ENCODE measurements at places on chromosomes 11 and 22.
A peak's percentile ranks its signal among the peaks of the same experiment; 100 is the strongest.

DNA sequence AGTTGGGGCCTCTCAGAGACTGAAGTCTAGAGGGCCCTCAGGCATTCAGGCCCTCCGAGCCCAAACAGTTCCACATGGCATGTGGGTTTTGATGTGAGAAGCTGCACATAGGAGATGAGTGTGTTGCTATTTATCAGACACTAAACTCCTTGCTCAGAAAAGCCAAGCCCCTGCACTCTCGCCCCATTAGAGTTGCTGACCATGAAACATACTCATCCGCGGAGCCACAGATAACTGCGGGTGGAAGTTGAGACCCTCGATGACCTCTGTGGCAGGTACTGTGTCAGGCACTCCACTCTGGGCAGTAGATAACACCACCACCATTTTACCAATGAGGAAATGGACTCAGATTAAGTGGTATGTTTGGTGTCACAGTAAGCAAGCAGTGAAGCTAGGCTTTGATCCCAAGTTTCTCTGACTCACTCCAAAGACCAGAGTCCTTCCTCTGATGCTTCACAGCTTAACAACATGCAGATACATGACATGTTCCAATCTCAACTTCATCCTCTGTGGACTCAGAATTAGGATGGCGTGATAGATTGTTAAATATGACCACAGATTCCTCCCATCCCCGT is 202.1 kb downstream of the ADAMTS15 start:
- DNase-seq: no peak

- DNase-seq: no peak
Measured at GRCh38 chr11:57368106-57368844, 12.7 kb downstream of the PRG3 start.

GRCh38 chr22:29461263-29461662 is 18.8 kb upstream of the NEFH start:
- no peak for DNase-seq

GRCh38 chr11:130671801-130672700 is 223.6 kb downstream of the ADAMTS15 start:
- DNase-seq: no peak

DNA sequence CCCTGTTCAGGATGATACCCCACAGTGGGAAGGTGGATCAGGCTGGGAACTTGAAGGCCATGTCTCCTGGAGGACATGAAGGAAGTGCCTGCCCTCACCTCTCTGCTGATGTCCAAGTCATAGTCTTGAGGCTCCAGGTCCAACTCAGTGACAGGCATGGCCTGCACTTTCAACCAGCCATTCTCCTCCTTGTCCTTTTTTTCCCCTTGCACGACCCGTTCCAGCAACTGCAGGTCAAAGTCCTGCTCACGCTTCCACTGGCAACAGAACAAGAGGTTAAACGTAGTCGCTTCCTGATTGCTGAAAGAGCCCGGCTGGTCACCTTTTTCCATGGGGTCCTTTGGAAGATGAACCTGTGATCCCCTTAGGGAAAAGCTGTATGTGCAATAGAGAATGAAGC is 47.7 kb downstream of the C11orf58 start:
- DNase-seq: no peak

GRCh38 chr22:38474003-38474607 is 6.2 kb downstream of the KDELR3 start:
- DNase-seq: no peak

GRCh38 chr11:85967457-85967856 is 101.4 kb downstream of the PICALM start:
- no peak for DNase-seq

- DNase-seq: no peak
Measured at GRCh38 chr22:48628891-48629543, 1198.7 kb downstream of the BRD1 start.

DNA sequence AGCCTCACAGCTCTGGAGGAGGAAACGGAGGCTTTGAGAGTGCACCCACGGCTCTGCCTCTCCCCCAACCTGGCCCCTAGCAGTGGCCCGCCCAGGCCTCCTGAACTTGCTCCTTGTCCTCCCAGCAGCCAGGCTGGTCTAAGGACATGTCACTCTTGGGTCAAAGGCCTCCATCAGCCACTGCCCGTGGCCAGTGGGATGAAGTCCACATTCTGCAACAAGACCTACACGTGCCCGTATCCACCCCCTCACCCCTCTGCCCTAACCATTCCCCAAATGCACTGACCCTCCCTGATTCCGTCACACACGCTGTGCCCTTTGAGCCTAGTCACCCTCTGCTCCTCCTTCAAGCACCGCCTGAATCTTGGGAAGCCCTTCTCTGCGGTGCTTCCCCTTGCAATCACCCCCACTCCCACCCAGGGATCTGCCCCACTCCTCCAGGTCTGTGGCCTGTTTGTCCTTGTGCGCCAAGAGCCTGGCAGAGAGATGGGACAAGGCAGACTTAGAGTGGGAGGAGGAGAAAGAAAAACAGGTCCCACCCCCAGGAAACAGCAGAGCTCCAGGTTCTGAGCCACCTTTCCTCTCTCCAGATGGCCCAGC is 37.5 kb upstream of the TEF start:
- no peak for DNase-seq

- DNase-seq: no peak
Measured at GRCh38 chr22:48004038-48004437, 1241.6 kb downstream of the TBC1D22A start.

DNA sequence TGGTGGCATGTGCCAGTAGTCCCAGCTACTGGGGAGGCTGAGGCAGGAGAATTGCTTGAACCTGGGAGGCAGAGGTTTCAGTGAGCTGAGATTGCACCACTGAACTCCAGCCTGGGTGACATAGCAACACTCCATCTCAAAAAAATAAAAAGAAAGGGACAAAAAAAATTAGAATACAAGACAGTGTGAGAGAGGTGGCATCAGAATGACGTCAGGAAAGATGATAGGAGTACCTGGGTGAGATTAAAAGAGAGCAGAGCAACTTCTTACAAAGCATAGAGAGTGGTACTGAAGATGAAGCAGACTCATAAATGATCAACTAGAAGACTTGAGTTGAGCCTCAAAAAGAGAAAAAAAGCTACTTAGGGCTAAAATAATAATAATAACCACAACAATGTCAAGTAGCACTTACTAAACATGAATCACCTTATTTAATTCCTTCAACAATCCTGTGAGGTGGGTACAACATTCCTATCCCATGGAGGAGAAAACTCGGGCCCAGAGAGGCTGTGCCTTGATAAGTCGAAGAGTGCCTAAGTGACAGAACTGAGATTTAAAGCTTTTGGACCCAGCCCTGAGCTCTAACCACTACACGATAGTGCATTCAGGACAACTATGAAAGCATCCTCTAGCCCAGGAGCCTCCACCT is 5.2 kb upstream of the SLN start:
- no peak for DNase-seq

DNA sequence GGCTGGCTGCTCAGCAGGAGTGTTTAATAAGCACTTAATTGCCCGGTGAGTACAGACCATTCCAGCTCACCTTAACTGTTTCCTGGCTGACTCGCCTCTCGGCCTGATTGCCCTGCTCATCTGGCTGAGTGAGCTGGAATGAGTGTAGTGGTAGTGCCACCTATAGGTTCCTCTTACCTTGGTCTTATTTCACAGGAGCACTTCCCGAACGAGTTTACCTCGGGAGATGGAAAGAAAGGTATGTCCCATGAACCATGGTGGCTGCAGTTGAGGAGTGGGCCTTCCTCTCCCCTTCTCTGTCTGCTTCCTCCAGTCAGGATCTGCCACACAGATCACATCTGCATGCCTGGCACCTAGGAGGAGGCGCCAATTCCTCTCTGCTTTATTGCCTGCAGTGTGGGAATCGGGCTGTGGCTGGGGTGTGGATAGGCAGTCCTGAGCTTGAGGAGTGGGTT is 26.7 kb downstream of the UPB1 start:
- DNase-seq: peak; percentile 10

DNA sequence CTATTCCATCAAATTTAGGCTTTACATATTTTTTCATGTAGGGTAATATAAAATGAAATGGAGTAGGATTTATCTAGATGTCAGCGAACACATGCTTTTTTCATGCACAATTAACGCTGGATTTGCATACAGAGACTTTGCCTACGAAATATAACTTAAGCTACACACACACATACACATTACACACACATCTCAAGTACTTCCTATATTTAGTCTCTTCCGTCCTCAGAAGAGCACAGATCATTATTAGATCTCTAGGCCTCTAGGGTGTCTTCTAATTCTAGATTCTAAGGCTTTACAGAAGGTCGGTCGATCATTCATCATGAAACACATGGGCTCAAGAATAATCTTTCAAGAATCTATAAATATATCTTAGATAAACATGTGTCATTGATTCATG is 3.8 kb upstream of the MS4A13 start:
- no peak for DNase-seq

GRCh38 chr11:58742140-58742539 is 10.4 kb upstream of the GLYAT start:
- DNase-seq: no peak

GRCh38 chr11:44379141-44380008 is 69.4 kb upstream of the ALX4 start:
- no peak for DNase-seq

DNA sequence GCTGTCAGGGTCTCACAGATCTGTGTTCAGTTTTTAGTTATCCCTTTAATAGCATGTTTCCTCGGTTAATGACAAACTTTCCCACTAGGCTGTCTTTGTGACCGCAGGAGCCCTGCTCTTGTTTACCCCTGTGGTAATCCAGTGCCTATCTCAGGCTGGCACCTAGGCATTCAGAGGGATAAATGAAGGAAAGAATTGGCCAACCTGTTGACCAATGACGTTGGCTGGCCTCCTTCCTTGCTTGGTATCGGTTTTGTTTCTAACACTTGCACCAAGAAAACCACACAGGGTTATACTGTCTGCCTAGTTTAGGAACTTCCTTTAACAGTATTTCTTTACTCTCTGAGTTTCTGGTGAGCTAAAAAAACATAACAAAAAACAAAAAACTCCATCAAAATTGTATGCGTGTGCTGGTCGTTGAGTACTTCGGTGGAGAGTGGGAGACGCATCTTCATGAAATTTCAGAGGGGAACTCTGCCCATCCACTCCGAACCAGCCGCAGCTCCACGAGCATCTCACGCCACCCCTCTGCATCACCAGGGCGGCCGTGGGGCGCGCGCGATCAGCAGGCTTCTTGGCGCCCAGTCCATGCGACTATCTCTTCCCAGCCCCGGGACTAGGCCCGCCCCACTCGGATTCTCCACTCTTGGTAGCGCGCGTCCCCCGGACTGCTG is 563 bp upstream of the ENDOD1 start:
- DNase-seq: peak; percentile 5

- DNase-seq: no peak
Measured at GRCh38 chr11:96168623-96169022, 174.4 kb downstream of the MAML2 start.

DNA sequence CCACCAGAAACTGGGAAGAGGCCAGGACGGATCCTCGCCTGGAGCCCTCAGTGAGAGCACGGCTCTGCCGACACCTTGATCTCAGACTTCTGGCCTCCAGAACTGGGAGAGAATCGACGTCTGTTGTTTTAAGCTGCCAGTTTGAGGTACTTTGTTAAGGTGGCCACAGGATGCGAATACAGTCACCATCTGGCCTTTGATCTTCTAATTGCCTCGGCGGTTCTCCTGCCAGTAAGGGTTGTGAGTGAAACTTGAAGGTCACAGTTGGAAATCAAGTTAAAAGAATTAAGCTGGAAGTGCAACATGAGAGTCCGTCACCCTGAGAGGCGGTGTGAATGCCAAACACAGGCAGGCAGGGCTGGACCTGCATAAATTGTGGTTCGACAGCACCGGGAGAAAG is 27.9 kb downstream of the PARVB start:
- no peak for DNase-seq

DNA sequence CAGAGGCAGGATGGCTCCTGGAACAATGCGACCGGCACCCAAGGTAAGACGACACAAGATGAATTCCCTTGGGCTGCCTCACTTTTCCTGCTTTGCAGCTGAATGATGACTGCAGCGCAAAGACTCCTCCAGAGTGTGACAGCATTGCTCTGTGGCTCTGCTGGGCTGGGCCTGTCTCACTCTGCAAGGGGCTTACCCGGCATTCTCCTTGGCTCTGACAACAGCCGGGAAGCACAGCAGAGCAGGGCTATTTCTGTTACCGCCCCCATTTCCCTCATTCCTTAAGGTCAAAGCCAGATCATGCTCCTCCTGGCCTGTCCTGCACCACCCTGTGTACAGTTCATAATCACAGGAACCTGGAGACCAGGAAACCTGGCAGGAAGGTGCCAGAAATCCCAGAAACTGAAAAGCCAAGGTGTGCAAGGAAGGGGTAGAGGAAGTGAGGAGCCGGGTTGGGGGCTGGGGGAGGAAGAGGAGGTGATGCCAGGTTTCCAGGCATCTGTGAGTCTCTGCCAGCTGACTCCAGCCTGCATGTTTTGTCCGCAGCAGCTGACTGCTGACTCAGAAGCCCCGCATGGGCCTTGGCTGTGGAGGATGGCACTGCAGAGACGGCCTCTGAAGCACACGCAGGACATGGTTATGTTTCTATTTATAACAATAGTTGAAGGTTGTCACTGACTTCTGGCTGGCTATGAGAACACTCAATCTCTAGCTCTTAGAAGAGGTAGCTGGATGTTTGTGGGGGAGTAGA is 113.6 kb downstream of the MICAL3 start:
- DNase-seq: no peak

GRCh38 chr11:1653541-1654387 is 24.2 kb downstream of the KRTAP5-5 start:
- DNase-seq: no peak

GRCh38 chr11:127193950-127194349 is 193.4 kb upstream of the KIRREL3 start:
- DNase-seq: no peak

DNA sequence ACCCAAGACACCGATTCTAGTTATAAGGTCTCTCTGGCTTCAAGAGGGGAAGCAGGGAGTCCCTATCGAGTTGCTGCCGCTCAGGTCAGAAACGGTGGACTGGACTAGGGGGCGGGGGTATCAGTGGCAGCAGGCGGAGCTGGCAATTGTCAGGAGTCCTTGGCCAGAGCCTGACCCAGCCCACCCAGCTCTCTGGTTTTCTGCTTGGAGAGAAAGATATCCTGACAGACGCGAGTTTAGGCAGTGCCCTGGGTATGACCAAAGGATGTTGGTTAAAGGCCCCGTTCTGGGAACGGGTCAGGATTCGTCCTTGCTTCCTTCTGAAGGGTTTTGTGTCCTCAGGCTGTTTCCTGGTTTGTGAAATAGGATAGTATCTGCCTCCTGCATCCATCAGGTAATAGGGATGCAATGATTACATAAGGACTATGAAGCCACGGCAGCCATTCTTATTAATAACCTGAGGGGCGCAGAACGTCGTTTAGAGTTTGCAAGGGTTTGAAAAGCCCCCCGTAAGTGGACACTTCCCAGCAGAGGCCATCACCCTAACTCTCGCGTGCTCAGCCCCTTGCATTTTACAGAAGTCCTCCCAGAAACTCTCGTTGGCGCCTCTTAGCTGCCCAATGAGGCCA is 700 bp upstream of the DEPDC5 start:
- no peak for DNase-seq

GRCh38 chr11:22920939-22921565 is 60.8 kb upstream of the CCDC179 start:
- DNase-seq: no peak

GRCh38 chr11:122235615-122236014 is 119.6 kb upstream of the BLID start:
- DNase-seq: no peak
